Mesothelial cell of epicardium (in vitro differentiated cells): ENCODE measurements at places on chromosomes 6 and 20. TPM values are rescaled to one million over a fixed set of nuclear protein-coding genes. Genes with fewer than 3 reads are reported as not detected.

SLC17A4 gene
- 0.09 to 0.16 TPM in 2 of 3 replicates, not detected in the other for total RNA-seq

PPP1R3G gene
- total RNA-seq = 1.1 to 1.3 TPM (median 1.2 TPM) in 3 replicates

TAF4 gene
- 27.5 to 28.8 TPM (median 28.1 TPM) in 3 replicates for total RNA-seq

MED23 gene
- total RNA-seq = 39.3 to 41.9 TPM (median 39.7 TPM) in 3 replicates

BPIFA1 gene
- not detected in 3 replicates for total RNA-seq

TRMT6 gene
- 12.1 to 13.2 TPM (median 12.6 TPM) in 3 replicates for total RNA-seq

DPPA5 gene
- total RNA-seq = not detected in 3 replicates

IMPG1 gene
- total RNA-seq = not detected in 3 replicates

TCF19 gene
- 7.7 to 8.5 TPM (median 7.8 TPM) in 3 replicates for total RNA-seq

CHD6 gene
- total RNA-seq = 101 to 107 TPM (median 105 TPM) in 3 replicates

DNA sequence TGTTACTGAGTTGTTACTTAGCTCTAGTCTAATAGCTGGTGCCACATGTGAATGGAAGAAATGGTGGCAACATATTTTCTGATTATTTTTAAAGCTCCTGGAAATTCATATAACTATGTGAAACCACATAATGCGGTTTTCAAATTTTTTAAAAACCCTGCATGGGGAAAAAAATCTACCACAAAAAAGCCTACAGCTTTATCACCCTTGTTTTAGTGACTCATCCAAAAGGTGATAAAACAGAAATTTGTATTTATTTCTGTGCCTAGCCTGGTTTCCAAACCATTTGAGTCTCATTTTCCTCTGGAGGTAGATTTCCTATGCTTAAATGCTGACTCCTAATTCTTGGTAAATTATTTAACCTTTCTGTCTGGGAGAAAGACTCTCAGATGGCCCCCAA lies 5.4 kb upstream of the FBXO30 start:
- DNase-seq = no peak

DNA sequence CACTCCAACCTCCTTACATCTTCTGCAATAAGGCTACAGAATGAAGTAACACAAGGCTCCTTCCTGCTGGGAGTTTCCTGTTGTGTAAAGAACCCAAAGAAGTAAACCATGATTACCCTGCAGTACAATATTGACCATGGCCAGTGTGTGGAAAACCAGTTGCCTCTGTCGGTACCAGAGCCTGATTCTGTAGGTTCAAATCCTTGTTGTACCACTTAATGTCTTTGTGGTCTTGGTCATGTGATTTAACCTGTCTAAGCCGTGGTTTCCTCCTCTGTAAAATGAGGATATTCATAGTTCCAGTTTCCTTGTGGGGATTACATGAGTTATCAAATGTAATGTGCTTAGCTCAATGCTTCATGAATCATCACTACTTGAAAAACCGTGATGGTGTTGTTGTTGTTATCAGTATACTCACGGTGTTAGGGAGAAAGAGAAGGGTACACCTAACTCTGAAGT lies 60.3 kb upstream of the PRELID3B start:
- no peak for DNase-seq

GRCh38 chr20:21944227-21944626 lies 238.8 kb downstream of the PAX1 start:
- DNase-seq = no peak

GRCh38 chr20:53331151-53331973 lies 262.3 kb downstream of the ZNF217 start:
- DNase-seq = no peak

GRCh38 chr6:23654745-23655144 lies 471.3 kb upstream of the NRSN1 start:
- no peak for DNase-seq

DNA sequence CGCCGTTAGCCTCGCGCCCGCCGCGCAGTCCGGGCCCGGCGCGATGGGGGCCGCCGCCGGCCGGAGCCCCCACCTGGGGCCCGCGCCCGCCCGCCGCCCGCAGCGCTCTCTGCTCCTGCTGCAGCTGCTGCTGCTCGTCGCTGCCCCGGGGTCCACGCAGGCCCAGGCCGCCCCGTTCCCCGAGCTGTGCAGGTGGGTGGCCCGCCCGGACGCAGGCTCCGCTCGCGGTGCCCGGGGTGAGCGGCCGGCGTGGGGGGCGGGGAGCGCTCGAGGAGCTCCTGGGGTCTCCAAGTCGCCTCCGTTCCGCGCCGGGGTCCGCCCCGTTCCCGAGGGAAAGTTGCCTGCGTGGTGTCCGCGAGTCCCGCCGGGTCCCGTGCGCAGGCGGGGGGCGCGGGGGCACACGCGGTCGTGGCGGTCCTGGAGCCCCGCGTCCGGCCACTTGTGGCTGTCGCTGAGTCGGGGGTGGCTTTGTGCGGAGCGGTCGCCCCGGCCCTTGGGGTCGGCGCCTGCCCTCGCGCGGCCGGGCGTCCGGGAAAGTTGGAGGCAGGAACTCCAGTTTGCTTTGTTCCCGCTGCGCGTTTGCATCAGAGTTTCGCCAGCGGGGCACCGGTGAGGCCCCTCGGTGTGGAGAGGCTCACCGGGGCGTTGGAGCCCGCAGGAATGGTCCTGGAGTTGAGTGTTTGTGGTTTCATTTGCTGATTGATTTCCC lies 476 bp downstream of the IGF2R start:
- peak; percentile 42 for DNase-seq

- no peak for DNase-seq
Observed at GRCh38 chr6:28597924-28598722, 72.4 kb downstream of the GPX5 start.

DNA sequence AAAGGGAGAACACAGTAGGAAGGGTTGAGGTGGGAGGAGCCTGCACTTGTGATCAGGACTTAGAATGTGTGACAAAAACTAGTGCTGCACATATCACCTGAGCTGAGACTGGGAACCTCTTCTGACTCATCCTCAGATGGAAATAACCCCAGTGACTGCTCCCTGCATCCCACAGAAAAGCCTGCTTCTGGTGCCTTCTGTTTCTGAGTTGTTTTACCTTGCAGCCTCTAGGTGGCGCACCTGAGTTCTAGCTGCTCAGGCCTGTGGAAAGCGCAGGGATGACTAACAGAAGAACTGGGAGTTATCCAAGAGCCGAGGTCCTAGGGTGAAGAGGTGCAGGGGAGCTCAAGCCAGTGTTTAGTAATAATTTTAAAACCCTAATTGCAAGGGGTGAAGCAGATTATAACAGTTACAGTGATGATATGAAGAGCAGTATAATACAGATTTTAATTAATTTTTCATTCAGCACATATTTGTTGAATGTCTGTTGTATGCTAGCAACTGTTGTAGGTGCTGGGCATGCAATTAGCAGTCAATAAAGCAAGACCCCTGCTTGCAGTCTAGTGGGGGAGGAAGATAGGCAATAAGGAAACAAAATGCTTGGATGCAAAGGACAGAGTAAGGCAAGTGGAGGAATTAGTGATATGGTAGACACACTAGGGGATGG lies 302.5 kb downstream of the DHX35 start:
- DNase-seq = peak; percentile 76
